Breast epithelium (tissue), 4 donors: ENCODE measurements at places on chromosomes 5 and 9.

- no peak for DNase-seq
Observed at GRCh38 chr9:72485821-72486593, 35.4 kb upstream of the TMC1 start.

DNA sequence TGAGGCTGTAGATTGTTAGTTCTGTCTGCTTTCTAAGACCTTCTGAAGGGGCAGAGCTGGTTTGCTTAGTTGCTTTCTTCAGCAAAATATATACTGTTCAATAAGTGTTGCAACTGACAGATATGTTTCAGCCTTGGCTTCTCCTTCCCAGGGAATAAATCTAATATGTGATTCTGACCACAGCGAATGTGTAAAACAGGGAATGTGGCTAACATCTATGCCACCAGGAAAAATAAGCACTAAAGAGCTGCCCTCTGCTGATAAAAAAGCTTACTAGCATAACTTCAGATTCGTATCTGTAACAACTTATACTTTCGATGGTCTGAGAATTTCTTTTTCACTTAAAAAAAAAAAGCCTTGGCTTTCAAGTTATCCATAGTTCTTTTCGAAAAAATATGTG lies 13.0 kb upstream of the OSMR start:
- no peak for DNase-seq

GRCh38 chr5:133285583-133286021 lies 233.8 kb downstream of the HSPA4 start:
- peak; percentile 28 for DNase-seq

GRCh38 chr9:20408513-20408912 lies 213.8 kb downstream of the MLLT3 start:
- DNase-seq: no peak

GRCh38 chr5:6736106-6736505 lies 22.9 kb downstream of the TENT4A start:
- no peak for DNase-seq

- peak; percentile 67 for DNase-seq
Observed at GRCh38 chr5:179181988-179182387, 121.8 kb downstream of the ZNF354C start.

DNA sequence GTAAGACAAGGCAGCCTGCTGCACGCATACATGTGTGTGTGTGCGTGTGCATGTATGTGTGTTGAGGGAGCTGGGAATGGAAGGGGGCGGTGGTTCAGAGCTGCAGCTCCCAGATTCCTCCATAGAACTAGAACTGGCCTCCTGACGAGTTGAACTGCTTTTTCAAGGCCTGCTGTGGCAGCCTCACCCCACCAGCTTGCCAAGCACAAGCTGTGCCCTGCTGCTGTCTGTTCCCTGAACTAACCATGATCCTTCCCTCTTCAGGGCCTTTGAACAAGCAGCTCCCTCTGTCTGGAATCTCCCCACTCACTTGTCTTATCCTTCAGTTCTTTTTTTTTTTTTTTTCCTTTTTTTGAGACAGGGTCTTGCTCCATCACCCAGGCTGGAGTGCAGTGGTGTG lies 22.6 kb downstream of the LRSAM1 start:
- no peak for DNase-seq

GRCh38 chr5:139473105-139473504 lies 2.3 kb downstream of the SMIM33 start:
- DNase-seq: no peak

GRCh38 chr5:112669328-112669963 lies 68.2 kb upstream of the APC start:
- DNase-seq: no peak

GRCh38 chr5:180495292-180495691 lies 1.1 kb downstream of the CNOT6 start:
- no peak for DNase-seq

GRCh38 chr5:170581211-170581610 lies 77.4 kb downstream of the KCNIP1 start:
- no peak for DNase-seq

DNA sequence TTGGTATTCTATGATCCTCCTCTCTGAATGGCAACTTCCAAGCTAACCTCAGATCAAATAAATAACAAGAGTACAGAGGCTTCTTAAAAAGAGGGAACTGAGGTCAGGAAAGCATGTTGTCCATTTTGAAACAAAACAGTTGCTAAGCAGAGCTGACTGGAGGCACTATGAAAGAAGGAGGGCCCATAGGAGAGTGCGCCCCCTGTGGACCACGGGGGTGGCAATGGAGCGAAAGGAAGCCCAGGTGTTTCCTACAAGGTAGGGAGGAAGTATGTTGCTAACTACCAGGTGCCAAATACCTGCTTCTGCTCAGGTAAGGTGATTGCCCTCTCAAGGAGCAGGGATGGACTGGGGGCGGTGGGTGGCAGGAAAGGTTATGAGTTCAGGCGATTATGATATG lies 101.8 kb upstream of the MAST4 start:
- no peak for DNase-seq

DNA sequence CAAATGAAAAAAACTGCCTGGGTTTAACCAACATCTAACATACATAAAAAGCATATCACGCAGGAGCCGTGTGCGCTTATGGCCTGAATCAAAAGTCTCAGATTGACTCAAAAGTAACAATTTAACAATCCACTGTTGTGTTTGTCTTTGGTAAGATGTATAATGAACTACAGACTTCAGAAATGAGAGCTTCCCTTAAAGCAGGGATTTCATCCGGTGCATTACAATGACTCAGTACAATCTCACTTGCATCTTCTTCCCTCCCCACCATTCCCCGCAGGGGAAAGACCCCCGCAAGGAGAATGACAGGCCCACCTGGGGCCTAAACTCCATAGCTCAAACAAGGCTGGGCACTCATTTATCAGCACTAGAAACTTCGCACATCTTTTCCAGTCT lies 1.4 kb downstream of the ZFR start:
- no peak for DNase-seq

- peak; percentile 87 for DNase-seq
Observed at GRCh38 chr5:67160985-67161384, 35.6 kb downstream of the CD180 start.

DNA sequence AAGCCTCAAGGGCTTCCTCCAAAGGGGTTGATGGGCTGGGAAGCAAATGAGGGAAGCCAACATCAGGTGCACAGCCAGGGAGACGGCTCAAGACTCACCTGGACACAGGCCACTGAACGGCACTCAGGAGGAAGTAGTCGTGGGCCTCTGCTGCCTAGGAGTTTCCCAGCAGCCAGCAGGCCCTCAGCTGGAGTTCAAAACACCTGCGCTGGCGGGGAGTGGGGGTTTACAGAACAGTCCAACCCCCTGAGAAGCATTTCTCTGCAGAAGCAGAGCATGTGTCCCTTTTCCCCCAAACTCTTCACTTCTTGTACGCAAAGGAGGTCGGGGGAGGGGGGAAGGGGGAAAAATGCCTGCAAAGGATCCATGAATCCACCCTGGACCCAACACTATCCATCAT lies 2.3 kb downstream of the WHRN start:
- DNase-seq: peak; percentile 32

DNA sequence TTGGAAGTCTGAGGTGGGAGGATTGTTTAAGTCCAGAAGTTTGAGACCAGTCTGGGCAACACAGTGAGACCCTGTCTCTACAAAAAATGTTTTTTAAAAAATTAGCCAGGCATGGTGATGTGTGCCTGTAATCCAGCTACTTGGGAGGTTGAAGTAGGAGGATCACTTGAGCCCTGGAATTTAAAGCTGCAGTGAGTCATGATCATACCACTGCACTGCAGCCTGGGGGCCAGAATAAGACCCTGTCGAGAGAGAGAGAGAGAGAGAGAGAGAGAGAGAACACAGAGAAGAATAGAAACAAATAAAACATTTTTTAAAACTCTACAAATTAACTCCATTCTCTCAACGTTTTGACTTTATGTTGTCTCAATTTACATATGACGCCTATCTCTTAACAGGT lies 111.8 kb downstream of the BARX1 start:
- no peak for DNase-seq

DNA sequence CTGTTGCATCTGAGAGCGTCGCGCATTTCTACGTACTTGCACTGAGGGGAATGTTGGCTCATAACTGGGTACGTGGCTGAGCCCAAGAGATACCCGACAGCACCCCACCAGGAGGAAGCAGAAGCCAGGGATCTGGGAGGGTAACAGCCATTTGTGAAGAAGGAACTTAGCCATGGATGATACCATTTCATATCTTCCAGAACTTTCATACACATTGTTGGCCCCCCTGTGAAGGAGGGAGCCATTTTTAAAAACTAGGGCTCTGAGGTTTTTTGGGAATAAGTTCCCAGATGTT lies 101.4 kb upstream of the SLC44A1 start:
- no peak for DNase-seq

DNA sequence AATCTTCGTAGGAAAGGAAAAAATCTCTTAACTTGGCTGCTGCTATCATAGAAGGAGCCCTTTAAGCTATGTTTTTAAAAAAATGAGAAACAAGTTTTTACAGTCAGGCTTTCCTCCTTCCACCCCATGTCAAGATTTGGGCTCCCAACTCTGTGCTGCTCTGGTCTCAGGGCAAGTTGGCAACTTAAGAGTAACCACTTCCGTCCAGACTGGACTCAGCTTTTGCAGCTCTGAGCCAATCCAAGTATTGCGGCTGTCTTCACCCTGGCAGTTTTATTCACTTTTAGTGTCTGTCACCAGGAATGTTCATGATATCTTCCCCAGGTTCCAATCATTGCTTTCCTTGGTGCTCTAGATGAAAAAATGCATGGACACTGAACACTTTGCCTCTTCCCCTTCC lies 115.9 kb upstream of the GAS1 start:
- no peak for DNase-seq

DNA sequence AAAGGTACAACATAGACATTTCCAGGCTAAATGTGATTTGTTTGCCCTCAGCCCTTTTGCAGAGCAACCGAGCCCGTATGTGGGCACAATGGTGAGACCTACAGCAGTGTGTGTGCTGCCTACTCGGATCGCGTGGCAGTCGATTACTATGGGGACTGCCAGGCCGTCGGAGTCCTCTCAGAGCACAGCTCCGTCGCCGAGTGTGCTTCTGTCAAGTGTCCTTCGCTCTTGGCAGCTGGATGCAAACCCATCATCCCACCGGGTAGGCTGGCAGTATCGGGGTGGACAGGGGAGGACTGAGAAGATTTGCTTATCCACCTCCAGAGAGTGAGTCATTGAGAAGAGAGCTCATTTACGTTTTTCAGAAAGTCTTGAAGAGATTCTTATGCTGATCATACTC lies 17.8 kb upstream of the GLIPR2 start:
- no peak for DNase-seq

DNA sequence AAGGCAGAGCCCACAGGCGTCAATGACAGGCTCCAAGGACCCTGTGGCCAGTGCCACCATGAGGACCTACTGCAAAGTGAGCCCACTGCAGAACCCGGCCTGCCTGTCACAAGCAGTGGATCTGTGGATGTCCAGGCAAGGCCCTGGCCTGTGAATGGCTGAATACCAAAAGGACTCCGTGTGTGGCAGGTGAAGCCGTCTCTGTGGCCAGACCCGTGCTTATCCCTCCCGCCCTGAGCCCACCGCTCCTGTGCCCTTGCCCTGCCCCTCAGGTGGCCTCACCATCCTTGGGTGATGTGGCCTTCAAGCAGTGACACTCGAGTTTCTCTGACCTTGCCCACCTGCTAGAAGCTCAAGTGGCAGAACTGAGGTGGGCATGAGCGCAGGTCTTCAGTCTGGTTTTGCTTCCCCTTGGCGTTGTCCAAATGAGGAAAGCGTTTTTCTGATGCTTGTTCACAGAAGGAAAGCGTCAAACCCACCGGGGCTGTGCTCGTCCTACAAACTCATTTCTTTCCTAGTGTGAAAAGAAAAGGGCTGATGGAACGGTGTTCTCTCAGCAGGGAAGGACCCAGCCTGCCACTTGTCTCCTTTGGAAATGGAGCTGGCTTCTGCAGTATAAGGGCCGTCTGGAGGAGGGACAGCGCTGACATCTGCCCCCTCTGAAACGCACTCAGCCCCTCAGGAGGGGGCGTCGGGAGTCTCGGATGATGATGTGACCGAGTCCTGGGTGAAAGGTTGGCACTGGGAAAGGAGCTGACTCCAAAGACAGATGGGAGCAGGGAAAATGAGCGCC lies 377.7 kb upstream of the IRX4 start:
- DNase-seq: no peak

DNA sequence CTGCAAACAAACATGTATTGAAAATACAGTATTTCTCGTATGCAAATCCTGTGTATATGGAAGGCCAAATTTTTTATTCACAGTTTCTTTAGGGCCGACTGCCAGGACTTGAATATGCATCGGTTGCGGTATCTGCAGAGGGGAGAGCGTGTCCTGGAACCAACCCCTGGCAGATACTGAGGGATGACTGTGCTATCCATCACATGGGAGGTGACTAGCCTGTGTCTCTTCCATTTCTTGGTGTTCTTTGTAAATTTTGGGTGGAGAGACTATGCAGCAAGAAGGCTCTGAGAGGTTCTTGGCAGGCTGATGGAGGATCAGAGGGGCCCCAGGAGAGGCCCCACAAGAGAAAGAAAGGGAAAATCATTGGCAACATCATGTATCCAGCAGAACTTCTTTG lies 384.3 kb downstream of the YTHDC2 start:
- no peak for DNase-seq

GRCh38 chr9:100477241-100477640 lies 4.3 kb downstream of the TMEFF1 start:
- no peak for DNase-seq
